ENCODE measurements at places on chromosomes 11 and 22.

GRCh38 chr22:23278883-23279675 is 98.8 kb downstream of the BCR start:
- no peak for DNase-seq

DNA sequence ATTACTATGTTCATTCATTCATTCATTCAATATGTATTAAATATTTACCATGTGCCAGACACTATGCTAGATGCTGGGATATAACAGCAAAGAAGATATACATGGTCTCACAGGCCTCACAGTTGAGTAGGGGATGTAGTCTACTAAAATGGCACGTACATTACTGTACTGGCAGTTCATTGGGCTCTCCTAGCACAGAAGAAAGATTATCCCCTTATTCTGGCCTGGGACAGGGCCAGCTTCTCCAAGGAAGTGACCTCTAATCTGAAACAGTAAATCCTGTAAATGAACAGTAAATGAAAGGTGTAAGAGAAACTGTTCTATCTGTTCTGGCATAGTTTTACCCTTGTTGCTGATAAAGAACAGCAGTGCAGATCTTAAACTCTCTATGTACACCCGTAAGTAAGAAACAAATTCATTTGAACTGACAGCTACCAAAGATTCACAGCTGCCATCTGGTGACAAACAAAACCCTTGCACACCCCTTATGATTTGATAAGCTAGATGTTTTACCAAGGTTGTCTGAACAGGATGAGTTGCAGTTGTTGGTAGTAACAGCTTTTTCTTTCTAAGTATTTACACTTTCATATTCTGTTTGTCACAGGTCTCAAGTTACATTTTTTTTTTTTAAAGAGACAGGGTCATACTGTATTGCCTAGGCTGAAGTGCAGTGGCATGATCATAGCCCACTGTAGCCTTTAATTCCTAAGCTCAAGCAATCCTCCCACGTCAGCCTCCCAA is 263.1 kb downstream of the TMEM135 start:
- DNase-seq = no peak

DNA sequence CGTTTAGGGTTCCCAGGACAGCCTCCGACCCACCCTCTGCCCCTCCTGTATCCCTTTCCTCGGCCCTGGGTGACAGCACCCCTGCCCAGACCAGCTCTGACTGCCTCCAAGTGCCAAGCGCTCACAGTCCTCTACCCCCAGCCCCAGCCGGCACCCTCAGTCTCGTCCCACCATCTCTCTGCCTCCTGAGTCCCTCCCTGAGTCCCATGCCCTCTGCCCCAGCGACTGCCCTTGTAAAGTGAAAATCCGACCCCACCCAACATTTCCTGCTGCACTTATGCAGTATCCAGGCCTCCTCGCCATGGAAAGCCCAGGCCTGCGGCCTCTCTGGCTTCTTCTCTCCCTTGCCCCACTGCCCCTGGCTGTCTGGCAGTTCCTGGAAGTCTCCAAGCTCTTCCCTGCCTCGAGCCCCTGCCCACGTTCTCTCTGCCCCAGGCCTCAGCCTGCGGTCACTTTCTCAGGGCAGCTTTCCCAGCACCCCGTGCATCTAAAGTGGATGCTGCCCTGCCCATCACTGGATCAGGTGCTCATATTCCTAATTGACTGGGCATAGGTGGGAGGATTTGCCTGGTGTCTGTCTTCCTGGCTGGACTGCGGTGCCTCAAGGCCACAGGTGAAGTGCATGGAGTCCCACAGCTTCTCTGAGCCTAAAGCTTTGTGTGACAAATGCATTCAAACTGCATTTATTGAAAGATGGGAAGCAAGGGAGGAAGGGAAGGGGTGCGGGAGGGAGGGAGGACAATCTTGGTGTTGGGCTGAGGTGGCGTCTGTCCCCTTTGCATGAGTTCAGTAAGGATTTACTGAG is 17.7 kb upstream of the IL2RB start:
- DNase-seq = no peak

GRCh38 chr22:38267086-38267485 is 5.7 kb downstream of the TMEM184B start:
- DNase-seq = no peak

DNA sequence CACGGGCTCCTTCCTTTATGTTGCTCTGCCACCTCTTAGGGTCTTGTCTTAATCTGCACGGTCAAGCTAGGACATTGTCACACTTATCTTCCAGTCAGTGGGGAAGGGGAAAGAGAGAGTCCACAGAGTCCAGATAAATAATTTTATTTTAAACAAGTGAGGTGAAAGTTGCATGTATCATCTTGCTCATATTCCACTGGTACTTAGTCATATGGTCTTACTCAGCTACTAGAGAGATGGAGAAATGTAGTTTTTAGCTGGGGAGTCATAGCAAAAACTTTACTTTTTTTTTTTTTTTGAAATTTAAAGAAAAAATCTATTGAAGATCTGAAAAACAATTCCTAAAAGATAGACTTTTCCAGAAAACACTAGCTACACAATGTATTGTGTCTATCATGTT is 29.0 kb downstream of the PDE3B start:
- no peak for DNase-seq

DNA sequence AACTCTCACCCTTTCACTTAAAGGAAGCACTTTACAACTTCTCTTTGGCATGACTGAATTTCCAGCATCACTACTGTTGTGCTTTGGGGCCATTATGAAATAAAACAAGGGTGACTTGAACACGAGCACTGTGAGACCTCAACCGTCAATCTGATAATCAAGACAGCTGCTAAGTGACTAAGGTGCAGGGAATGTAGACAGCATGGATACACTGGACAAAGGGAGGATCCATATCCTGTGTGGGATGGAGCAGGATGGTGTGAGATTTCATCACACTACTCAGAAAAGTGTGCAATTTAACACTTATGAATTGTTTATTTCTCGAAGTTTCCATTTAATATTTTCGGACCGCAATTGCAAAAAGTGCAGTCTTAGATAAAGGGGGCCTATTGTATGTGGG is 16.1 kb upstream of the EXPH5 start:
- peak; percentile 33 for DNase-seq

DNA sequence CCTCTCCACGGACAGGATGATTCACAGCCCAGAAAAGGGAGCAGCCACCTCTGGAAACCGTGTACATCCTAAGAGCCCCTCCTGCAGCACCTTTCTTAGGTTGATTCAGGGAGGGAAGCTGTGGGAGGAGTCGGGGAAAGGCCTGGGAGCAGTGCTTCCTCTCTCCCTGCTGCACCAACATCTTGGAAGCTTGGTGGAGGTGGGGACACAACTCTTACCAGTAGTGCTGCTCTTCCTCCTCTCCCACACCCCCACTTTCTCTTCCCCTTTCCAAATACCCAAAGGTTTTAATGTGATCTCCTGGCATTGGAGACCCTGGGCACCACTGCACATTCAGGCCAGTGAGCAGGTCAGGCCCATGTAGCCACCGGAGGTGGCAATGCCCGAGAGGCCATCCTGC is 46.4 kb upstream of the HORMAD2 start:
- no peak for DNase-seq

DNA sequence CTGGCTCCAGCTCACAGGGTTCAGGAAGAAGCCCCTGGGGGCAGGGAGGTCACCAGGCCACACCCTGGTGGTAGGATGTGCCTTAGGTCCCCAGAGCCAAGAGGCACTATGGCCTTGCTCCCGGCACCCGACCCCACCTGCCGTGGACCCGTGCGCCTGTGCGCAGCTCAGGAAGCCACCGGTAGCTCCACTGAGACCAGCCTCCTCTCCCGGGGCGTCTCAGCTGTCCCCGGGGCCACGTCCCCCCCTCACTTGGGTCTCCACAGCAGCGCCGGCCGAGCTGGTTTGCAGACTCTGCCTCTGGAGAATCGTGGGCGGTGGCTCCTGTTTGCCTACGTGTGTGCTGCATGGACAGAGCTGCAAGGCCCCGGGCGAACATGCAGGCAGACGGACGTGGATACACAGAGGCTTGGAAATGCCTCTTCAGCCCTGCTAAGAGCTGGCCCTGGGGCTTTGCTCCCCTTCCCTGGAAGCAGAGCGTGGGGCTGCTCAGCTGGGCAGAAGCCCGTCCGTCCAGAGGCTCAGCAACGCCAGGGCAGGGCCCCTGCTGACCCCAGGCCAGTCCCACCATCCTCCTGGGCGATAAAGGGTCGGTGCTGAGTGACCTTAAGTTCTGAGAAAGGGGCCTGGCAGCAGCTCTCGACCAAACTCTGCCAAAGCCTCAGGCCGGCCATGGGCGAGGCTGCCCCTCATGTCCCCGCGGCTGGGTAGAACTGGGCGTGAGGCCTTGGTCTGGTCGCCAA is 15.3 kb upstream of the MUC5B start:
- DNase-seq = no peak

GRCh38 chr11:130653838-130654636 is 205.6 kb downstream of the ADAMTS15 start:
- peak; percentile 79 for DNase-seq

GRCh38 chr22:39070186-39070585 is 6.9 kb upstream of the APOBEC3G start:
- DNase-seq = no peak

DNA sequence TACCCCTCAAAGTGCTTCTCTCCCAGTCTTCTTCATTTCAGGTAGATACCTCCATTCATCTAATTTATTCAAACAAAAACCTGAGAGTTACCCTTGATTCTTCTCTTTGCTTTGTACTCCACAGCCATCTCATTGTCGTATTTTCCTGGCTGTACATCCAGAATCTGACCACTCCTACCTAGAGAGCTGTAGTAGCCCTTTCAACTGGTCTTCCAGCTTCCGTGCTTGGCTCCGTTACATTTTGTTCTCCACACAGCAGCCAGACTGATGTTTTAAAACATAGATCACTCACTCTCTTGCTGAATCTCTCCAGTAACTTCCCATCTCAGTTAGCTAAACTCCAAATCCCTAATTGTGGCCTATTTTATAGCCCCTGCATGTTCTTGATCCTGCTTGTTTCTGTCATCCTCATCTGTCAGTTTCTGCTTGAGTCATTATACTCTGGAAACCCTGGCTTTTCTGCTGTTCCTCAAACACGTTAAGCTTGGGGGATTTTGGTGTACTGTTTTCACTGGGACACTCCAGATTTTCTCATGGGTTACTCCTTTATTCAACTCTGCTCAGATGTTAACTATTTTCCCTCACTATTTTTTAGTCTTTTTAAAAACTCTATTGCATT is 7.4 kb downstream of the SPCS2 start:
- no peak for DNase-seq

- no peak for DNase-seq
These were observed 66.8 kb downstream of the CYB5R2 start for GRCh38 chr11:7606496-7606895.

DNA sequence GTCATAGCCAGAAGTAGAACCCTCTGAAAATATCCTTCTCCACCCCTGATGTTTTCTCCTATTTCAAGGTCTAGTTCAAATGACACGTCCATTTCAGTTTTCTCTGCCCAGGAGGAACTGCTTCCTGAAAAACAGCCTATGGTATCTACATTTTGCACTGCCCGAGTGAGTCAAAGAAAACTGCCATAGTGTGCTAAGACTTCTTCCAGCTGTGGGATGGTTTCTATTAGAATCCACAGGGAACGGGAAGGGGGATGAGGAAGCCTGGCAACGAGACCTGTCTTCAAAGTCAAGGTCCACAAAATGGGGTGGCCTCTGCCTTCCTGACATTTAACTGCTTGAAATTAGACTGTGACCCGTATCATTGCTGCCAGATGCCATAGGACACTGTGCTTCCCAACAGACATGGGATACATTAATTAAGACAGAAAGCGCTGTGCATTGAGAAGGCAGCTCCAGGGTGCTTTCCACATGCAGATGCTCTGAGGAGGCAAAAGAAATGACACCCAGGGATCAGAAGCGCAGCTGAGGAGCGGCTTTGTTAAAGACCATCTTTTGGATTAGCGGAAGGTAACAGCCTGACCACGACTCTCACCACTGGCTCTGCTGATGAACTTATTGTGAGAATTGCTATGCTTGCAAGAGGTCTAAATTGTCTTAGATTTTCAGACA is 39.4 kb upstream of the NUP50 start:
- DNase-seq = no peak

DNA sequence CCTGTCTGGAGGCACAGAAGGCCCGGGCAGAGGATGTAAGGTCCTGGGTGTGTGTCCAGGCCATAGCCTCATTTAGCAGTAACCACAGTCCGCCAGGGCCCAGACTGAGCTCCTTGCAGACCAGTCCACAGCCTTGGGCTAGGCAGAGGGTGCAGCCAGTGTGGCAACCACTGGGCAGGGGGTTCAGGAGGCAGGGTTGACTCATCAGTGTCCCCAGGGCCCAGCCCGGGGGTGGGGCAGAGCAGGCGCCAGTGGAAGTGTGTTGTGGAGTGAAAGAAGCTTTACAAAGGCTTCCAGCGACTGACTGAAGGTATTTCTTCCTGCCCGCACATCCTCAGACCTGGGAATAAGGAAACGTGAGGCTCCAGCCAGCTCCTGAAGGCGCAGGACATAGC is 27.7 kb upstream of the WNT11 start:
- no peak for DNase-seq

DNA sequence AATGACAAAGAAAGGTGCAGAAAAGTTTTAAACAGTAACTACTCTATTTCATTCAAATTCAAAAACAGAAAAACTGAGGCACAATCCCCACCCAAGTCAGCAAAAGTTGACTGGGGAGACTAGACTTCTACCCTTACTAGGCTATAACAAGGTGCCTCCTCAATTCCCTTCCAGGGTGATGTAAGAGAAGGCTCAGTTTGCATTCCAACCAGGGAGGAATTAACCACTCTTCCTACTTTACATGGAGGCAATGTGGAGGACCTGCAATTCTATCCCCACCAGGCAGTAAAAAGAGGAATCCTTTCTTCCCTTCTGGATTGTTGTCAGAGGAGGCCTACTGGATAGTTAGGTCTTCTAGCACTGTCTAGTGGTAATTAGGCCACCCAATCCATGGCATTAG is 26.1 kb downstream of the TYR start:
- DNase-seq = no peak

- DNase-seq = peak; percentile 50
These were observed 107.4 kb downstream of the ZBTB16 start for GRCh38 chr11:114166897-114167323.

DNA sequence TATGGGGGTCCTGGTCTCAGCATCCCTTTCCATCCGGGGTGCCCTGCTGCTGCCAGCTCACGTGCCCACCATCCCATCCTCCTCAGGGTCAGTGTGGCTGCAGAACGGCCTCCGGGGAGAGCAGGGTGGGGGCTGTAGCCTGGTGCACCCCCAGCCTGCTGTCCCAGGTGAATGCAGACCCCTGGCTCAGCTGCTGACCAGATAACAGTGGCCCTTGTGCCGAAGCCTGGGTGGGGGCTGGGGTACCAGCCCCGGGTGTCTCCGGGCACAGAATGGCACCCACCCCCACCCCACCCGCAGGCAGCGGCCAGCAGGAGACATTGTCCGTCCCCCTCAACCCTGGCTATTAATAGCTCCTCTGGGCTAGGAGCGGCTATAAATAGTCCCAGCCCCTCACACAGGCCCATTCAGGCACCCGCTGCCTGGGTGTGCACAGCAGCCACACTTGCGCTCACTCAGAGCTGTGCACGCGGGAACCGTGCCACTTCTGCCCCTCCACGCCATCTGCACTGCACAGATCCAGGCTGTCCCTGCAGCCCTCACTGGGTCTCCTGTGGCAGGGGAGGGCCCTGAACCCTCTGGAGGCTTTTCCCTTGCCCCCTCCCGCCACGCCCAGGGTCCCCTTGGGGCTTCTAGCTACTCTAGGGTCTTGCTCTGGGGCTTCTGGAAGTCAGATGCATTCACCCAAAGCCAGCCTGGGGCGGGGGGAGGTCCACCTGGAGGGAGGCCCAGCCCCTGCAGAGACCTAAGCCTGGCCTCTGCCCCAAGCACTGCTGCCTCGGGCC is 18.7 kb downstream of the CRELD2 start:
- DNase-seq = no peak

- DNase-seq = peak; percentile 73
These were observed 50.3 kb downstream of the TRIOBP start for GRCh38 chr22:37747080-37747714.

All from Caki2 (cell line).